Sigmoid colon (tissue), 7 donors: ENCODE measurements at places on chromosomes 2 and 18. TPM values are rescaled to one million over a fixed set of nuclear protein-coding genes. Genes with fewer than 3 reads are reported as not detected.

Gene UGT1A8
- not detected for total RNA-seq

Gene CAVIN2
- 191 TPM for total RNA-seq

Gene RAPGEF4
- total RNA-seq: 5.5 TPM

Gene GALNT3
- total RNA-seq: 0.83 TPM

Gene ZNF892
- 7.9 TPM for total RNA-seq

Gene G6PC2
- total RNA-seq: not detected

Gene COL5A2
- 90.5 TPM for total RNA-seq

Gene C2orf15
- total RNA-seq: not detected

Gene MTIF2
- 15.0 TPM for total RNA-seq

DNA sequence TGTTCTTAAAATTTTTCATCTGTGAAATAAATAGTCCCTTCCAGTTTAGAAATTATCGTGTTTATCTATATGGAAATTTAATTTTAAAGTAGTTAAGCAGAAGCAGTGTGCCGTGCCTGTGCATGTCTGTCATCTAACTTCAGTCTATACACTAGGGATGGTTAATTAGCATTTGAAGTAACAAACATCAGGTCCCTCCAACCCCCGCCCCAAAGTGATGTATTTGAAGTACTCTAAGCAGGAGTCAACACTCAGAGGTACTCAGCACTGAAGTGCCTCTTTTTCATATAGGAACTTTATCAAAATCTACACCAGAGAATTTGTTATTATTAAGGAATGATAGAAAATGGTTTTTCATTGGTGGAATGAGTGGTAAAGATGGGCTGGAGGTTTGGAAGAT, 33.0 kb downstream of the LANCL1 start:
- H3K27me3 ChIP-seq: no peaks in the 10 kb centered on the region
- H3K4me1 ChIP-seq: peaks cover 12% of the 10 kb centered on the region
- no peak overlapping the region for H3K27ac ChIP-seq
- H3K36me3 ChIP-seq: peaks cover 3% of the 10 kb centered on the region

- H3K27me3 ChIP-seq: no peaks in the 10 kb centered on the region
- no peak overlapping the region for H3K27ac ChIP-seq
- DNase-seq: no peak
- H3K4me3 ChIP-seq: no peak overlapping the region
- no peaks in the 10 kb centered on the region for H3K4me1 ChIP-seq
Observed at GRCh38 chr2:69041214-69041613, 28.2 kb downstream of the ANTXR1 start.

DNA sequence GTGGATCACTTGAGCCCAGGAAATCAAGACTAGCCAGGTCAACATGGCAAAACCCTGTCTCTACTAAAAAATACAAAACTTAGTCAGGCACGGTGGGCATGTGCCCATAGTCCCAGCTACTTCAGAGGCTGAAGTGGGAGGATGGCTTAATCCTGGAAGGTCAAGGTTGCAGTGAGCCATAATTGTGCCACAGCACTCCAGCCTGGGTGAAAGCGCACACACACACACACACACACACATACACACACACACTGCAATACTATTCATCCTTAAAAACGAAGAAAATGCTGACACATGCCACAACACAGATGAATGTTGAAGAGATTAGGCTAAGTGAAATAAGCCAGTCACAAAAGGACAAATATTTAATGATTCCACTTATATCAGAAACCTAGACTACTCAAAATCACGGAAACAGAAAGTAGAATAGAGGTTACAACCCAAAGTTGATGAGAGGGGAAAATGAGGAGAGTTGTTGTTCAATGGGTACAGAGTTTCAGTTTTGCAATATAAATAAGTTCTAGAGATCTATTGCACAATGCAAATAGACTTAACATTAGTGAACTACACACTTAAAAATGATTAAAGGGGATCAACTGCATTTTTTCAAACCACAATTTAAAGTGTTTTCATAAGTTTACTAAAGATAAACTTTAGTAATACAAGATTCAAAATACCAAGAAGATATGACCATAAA, 114.5 kb downstream of the USP34 start:
- no peak overlapping the region for H3K27ac ChIP-seq
- H3K27me3 ChIP-seq: no peaks in the 10 kb centered on the region
- DNase-seq: no peak

DNA sequence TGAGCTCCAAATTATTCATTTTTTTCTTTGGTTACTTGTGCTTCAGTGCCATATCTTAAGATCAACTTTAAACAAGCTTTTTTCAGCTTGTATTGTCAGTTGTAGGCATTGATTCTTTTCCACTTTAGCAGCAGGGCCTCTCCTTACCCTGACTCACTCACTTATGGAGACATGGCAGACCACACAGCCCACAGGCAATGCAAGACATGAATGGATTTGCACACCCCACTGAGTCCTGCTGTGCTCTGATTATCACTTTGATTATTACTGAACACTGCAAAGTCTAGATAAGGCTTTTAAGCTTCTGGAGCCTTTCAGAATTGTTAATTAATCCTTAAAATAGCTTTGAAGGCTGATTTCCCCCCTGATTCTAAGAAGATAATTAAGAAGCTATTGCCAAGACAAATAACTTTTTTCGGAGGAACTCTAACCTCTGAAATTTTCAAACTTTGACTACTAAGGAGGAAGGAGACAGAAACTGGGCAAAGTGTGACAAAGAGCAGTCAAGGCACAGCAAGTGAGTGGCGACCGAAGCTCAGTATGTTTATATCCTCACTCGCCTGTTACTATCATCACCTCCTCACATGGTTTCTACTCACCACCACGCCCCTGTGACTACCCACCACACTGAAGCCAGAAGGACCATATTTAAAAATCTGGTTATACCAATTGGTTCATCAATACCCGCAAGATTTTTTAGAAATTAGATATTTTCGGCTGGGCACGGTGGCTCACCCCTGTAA, 43.3 kb downstream of the CACNB4 start:
- H3K27ac ChIP-seq: no peak overlapping the region
- H3K4me1 ChIP-seq: no peaks in the 10 kb centered on the region
- DNase-seq: no peak
- H3K27me3 ChIP-seq: no peaks in the 10 kb centered on the region
- no peaks in the 10 kb centered on the region for H3K36me3 ChIP-seq

- H3K4me3 ChIP-seq: no peak overlapping the region
- DNase-seq: peak; percentile 37
- no peaks in the 10 kb centered on the region for H3K36me3 ChIP-seq
- no peak overlapping the region for H3K27ac ChIP-seq
- peaks cover 15% of the 10 kb centered on the region for H3K27me3 ChIP-seq
Observed at GRCh38 chr2:239008004-239008403, 160.1 kb downstream of the TWIST2 start.

- H3K27ac ChIP-seq: no peak overlapping the region
- no peaks in the 10 kb centered on the region for H3K27me3 ChIP-seq
- peaks cover 63% of the 10 kb centered on the region for H3K4me1 ChIP-seq
Observed at GRCh38 chr2:84989422-84989821, 18.5 kb downstream of the KCMF1 start.

DNA sequence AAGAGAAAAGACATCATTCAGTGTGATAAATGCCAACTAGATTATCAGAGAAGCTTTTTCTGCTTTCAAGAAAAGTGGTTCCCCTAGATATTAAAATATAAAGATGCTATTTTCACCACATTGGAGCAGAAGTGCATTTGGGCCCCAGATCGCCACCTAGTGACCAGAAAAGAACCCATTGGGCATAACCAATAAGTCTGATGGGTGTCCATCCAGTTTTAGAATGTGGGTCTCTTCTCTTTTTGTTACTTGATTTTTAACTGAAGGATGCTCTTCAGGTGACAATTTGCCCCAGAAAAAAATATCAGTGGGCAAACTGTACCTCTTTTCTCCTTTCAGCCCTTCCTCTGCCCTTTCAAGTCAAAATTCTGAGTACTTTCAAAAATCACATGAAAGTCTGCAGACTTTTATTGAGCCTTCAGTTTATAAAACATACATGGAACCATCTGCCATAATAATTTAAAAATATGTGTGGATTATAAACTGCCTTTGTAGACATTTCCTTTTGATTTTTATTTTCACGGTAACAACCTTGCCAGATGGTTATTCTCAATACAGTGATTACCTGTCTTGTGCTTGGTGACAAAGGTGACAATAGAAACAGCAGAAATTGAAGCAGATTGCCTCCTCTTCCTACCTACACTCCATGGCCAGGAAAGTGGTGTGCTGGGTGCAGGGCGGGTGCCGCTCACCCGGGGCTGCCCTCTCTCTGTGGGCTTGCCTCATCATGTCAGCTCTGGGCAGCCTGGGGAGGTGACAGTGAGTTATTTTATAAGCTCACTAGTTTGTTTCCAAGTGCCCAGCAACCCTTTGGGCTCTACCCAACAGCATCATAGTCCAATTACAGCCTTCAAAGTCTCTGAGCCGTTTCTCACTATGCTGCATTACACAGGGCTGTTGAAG, 124.5 kb downstream of the DCDC2C start:
- no peaks in the 10 kb centered on the region for H3K4me1 ChIP-seq
- no peak overlapping the region for H3K27ac ChIP-seq
- H3K4me3 ChIP-seq: no peak overlapping the region
- no peaks in the 10 kb centered on the region for H3K27me3 ChIP-seq

GRCh38 chr2:75134860-75135259, 64.5 kb downstream of the TACR1 start:
- H3K4me1 ChIP-seq: peaks cover 18% of the 10 kb centered on the region
- DNase-seq: no peak
- no peaks in the 10 kb centered on the region for H3K36me3 ChIP-seq
- H3K4me3 ChIP-seq: no peak overlapping the region

- H3K4me3 ChIP-seq: peak overlapping the region; percentile 83
- peak overlapping the region; percentile 94 for H3K27ac ChIP-seq
- peaks cover 34% of the 10 kb centered on the region for H3K4me1 ChIP-seq
Observed at GRCh38 chr2:42569883-42570282, 1.5 kb downstream of the MTA3 start.

DNA sequence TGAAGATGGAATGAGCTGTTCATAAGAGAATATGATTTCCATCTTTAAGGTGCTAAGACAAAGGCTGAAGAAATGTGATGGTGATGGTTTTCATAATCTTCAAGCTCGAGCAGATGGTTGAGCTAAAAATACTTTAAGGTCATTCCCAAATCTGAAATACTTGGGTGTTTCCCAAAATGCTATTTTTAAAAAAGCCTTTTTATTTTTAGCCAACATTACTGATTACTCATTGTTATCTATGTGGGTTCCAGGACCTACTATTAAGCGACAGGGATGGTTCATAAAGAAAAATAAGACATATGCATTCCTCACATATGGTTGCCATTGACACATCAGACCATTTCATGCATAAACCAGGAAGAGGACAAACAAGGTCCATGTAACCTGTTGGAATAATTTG, 298.5 kb downstream of the PLCL1 start:
- H3K4me3 ChIP-seq: no peak overlapping the region
- H3K36me3 ChIP-seq: peaks cover 5% of the 10 kb centered on the region
- no peaks in the 10 kb centered on the region for H3K27me3 ChIP-seq

DNA sequence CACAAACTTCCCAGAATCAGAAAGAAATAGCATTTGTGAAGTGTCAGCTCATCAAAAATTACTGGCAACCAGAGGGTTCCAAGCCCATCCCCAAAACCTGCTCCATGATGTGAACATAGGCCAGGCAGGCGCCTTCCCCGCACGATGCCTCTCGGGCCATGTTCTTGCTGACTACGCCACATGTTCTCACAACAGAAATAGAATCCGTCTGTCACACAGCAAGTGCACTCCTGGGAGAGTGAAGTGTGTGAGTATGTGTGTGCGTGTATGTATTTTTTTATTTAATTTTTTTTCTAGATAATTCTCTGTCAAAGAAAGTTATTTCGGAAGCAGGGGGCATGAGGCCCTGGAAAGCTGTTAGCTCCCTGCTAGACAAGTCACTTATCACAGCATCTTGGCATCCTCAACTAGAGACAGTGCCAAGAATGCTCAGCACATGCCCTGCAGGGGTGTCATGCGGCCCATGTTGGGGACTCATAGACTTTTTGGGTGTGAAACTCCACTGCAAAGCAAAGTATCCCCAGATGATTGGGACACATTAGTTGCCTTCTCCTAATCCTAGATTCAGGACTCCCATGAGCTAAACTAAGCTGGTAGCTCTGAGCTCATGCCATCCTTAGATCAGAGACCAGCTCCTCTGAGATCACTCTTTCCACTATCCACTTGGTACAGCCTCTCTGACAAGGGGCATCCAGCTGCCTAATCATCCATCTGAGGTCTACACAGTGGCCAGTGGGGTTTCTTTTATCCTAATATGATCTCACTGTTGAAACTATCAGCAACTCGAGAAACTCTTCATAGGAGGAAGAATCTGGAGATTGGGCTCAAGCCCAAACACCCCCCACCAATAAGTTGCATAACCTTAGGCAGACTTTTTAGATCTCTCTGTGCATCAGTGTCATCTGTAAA, 53.2 kb upstream of the CYRIA start:
- H3K4me1 ChIP-seq: no peaks in the 10 kb centered on the region
- H3K27me3 ChIP-seq: no peaks in the 10 kb centered on the region
- no peak overlapping the region for H3K4me3 ChIP-seq
- no peaks in the 10 kb centered on the region for H3K36me3 ChIP-seq
- DNase-seq: no peak

GRCh38 chr2:115596659-115597375, 1154.4 kb downstream of the DPP10 start:
- H3K27me3 ChIP-seq: no peaks in the 10 kb centered on the region
- no peak overlapping the region for H3K4me3 ChIP-seq
- no peak overlapping the region for H3K27ac ChIP-seq
- H3K36me3 ChIP-seq: no peaks in the 10 kb centered on the region
- no peak for DNase-seq
- H3K4me1 ChIP-seq: no peaks in the 10 kb centered on the region

- H3K4me3 ChIP-seq: no peak overlapping the region
- H3K36me3 ChIP-seq: no peaks in the 10 kb centered on the region
- H3K4me1 ChIP-seq: peaks cover 13% of the 10 kb centered on the region
- no peak for DNase-seq
- H3K27me3 ChIP-seq: no peaks in the 10 kb centered on the region
Observed at GRCh38 chr2:236548179-236548921, 21.3 kb upstream of the ACKR3 start.

DNA sequence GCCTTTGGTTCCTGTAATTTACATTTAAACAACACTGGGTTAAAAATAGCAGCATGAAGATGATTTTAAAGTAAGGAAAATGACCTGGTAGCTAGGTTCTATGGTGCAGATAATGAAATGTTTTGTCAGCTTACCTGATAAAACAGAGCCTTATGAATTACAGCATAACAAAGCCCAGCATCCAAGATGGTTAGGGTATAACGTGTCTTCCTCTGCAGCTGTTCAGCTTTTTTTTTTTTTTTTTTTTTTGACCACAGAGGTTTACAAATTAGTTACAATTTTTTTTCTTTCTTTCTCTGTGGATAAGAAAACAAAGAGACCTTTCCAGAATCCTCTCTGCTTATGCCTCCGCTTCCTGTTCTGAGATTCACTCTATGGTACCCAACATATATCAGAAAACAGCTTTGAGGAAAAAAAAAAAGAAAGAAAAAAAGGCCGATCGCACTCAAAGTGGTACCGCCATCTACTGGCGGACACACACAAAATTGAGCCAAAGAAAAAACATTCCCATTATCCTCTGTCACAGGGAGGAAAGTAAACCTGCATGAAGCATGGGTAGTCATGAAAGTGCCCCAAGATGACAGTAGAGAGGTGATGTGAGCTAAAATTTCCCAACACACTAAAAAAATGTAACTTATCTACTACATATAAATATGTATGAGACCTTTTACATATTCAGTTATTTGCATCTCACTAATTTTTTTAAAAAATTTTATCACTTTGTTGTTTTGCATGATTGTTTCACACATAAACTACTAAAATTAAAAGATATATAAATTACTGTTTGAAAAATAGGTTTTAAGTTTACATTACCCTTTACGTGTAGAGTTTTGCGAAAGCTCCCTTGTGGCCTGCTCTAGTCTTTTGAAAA, at the start of gene SCN3A:
SCN3A (minus strand) TSS at position 362 of the 871 bp plus-strand sequence. CDS start 27,656 bp downstream, outside the sequence.
- H3K27me3 ChIP-seq: no peaks in the 10 kb centered on the region
- no peaks in the 10 kb centered on the region for H3K4me1 ChIP-seq
- no peak for DNase-seq
- H3K27ac ChIP-seq: no peak within 1 kb of the TSS
- H3K36me3 ChIP-seq: no peaks in the 10 kb centered on the region
